Activated naive CD8-positive, alpha-beta T cell treated with anti-CD3 and anti-CD28 coated beads, Interleukin-2, amount 50 U/mL, for 24 hours (primary cell): ENCODE measurements at places on chromosomes 6 and 20.

DNA sequence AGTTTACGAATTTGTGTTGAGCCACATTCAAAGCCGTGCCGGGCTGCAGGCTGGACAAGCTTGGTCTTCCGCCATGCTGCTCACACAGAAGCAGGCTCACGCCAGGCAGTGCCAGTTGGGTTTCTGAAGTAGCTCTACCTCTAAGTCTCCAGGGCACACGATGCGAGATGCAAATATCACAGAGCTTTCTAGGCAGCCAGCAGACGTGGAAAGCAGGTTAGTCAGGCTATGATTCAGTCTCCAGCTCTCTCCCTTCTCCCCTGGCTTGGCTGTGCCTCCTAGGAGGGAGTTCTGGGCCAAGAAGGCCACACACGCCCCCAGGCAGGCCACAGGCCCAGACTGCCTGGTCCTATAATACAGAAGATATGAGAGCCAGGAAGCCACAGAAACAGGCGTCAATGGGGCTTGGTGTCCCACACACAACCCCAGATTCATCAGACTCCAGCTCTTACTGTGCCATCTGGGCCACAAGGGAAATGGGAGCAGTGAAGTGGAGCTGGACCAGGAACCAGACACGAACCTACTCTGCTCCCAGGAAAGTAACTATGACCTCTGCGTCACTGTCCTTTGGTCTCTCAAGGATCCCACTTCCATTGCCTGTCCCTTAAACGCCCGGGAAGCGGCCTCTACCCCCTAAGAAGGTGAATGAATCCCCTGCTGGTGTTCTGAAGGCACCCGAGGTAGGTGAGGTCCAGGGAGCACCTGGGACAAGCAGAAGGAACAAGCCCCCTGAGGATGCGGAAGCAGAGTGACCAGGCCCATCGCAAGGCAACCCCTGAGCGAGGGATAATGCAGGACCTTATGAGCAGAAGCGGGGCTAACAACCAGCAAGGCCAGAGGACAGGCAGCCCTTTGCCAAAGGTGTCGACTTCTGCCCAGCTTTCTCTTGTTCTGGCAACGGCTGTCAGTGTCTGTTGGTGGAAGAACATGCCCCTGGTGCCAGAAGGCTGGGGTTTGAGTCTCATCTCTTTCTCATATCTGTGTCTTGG lies 61.2 kb downstream of the GFOD1 start:
- peak; percentile 60 for DNase-seq
- H3K27ac ChIP-seq: peak overlapping the region; percentile 99
- H3K36me3 ChIP-seq: peaks cover 21% of the 10 kb centered on the region
- no peaks in the 10 kb centered on the region for H3K27me3 ChIP-seq
- peaks cover 78% of the 10 kb centered on the region for H3K4me1 ChIP-seq
- peak overlapping the region; percentile 11 for H3K4me3 ChIP-seq

DNA sequence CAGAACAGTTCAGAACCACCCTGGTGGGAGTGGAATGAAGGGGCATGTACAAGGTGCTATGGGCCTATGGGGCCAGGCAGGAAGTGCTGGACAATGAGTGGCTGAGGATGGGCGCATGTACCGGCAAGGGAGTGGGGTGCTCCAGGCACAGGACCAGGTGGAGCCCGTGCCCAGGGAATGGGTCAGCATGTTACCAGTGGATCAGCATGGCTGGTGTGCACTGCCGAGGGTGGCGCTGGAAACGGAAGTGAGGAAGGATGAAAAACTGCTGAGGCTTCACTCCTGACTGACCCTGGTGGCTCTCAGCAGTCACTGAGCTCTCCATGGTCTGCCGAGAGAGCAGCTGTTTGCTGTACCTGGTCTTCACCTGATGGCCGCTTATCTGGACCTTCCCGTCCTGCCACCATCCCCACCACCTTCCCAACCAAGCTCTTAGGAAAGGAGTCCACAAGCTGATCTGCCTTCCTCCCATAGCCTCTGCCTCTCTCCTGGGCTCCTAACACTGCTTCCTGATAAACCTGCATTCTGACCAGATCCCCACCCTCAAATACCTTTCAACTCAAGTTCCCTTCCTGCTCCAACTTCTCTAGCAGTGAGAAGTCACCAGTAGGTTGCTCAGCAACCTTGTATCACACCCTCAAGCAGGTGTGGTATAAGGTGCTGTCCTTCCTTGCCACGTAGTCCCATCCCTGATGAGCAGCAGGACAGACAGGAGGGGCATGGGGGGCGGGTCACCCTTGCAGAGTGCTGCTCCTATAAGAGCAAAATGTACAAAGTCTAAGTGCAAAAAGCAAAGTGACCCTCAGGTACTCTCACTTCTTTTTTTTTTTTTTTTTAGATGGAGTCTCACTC lies 7.1 kb downstream of the UQCC2 start:
- H3K27ac ChIP-seq: no peak overlapping the region
- H3K4me3 ChIP-seq: no peak overlapping the region
- H3K36me3 ChIP-seq: peaks cover 41% of the 10 kb centered on the region
- peaks cover 33% of the 10 kb centered on the region for H3K4me1 ChIP-seq
- DNase-seq: no peak
- no peaks in the 10 kb centered on the region for H3K27me3 ChIP-seq

GRCh38 chr6:78577585-78577984 lies 289.8 kb upstream of the IRAK1BP1 start:
- no peaks in the 10 kb centered on the region for H3K4me1 ChIP-seq
- H3K27ac ChIP-seq: no peak overlapping the region
- H3K4me3 ChIP-seq: no peak overlapping the region
- no peak for DNase-seq

DNA sequence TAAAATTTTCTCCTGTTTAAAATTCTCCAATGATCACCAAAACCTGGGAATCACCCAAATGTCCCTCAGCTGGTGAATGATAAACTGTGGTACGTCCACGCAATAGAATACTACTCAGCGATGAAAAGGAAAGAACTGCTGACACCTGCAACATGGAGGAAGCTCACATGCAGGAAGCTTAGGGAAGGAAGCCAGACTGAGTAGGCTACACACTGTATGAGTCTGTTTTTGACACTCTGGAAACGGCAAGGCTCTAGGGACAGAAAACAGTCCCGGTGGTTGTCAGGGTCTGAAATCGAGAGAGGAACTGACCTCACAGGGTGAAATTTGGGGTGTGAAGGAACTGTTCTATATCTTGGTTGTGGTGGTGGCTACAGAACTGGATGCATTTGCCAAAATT lies 25.2 kb upstream of the TLDC2 start:
- H3K4me1 ChIP-seq: peaks cover 6% of the 10 kb centered on the region
- no peaks in the 10 kb centered on the region for H3K27me3 ChIP-seq
- no peak overlapping the region for H3K4me3 ChIP-seq
- peaks cover 1% of the 10 kb centered on the region for H3K36me3 ChIP-seq

DNA sequence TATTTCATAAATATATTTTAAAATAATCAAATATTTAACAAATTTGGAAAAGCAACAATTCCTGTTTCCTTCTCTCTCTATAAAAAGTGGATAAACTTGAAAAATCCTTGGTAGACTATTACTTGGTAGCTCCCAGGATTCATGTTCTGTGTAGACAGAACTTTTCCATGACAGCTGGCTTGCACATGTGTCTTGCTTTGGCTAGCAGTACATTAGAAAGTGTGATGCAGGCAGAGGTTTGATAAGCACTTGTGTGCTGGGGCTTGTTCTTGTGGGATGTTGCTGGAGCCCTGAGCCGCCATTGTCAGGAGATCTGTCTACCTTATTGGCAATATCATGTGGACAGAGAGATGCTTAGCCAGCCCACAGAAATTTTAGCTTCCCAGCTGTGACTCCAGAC lies 327.2 kb downstream of the CDKAL1 start:
- H3K36me3 ChIP-seq: peaks cover 6% of the 10 kb centered on the region
- H3K27ac ChIP-seq: no peak overlapping the region
- no peak overlapping the region for H3K4me3 ChIP-seq
- no peaks in the 10 kb centered on the region for H3K4me1 ChIP-seq

GRCh38 chr6:53315086-53315724 lies 33.5 kb downstream of the ELOVL5 start:
- peaks cover 76% of the 10 kb centered on the region for H3K4me1 ChIP-seq
- peaks cover 17% of the 10 kb centered on the region for H3K36me3 ChIP-seq
- no peaks in the 10 kb centered on the region for H3K27me3 ChIP-seq
- no peak for DNase-seq
- H3K27ac ChIP-seq: peak overlapping the region; percentile 52
- H3K4me3 ChIP-seq: no peak overlapping the region

DNA sequence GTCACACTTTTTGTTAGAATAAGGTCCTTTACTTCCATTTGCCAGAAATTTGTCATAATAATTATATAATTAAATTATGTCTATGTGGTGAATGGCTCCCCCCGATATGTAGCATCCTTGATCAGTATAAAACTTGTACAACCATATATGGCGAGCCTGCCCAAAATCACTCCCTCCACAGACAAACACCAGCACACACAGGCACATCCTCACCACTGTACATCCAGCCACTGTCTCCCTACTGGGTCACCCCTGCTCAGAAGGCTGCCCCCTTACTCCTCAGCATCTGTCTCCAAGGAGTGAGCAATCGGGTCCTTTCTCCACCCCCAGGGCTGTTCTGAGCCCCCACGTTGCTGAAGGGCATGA lies 87.0 kb upstream of the MYL9 start:
- no peaks in the 10 kb centered on the region for H3K4me1 ChIP-seq
- H3K27ac ChIP-seq: no peak overlapping the region
- no peak for DNase-seq
- no peaks in the 10 kb centered on the region for H3K36me3 ChIP-seq
- H3K27me3 ChIP-seq: no peaks in the 10 kb centered on the region
- no peak overlapping the region for H3K4me3 ChIP-seq

DNA sequence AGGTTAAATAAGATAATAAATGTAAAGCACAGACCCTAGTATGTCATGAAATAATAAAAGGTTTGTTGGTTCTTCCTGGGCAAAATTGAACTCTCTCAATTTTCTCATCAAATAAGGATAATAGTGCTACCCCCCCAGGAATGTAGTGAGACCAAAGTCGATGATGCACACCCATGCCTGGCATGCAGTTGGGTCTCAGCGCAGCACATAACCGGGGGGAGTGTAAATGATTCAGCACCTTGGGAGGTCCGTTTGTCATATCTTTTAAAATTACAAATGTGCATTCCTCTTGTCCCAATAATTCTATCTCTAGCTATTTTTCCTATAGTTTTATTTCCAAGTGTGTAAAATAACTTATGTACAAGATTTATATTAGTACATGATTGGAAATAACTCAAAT lies 31.3 kb upstream of the CCDC167 start:
- peaks cover 2% of the 10 kb centered on the region for H3K27me3 ChIP-seq
- no peaks in the 10 kb centered on the region for H3K36me3 ChIP-seq
- no peak for DNase-seq

GRCh38 chr6:45555981-45556771 lies 178.4 kb upstream of the SUPT3H start:
- peaks cover 2% of the 10 kb centered on the region for H3K36me3 ChIP-seq
- H3K27ac ChIP-seq: peak overlapping the region; percentile 9
- H3K4me3 ChIP-seq: no peak overlapping the region
- DNase-seq: no peak
- H3K27me3 ChIP-seq: peaks cover 2% of the 10 kb centered on the region

DNA sequence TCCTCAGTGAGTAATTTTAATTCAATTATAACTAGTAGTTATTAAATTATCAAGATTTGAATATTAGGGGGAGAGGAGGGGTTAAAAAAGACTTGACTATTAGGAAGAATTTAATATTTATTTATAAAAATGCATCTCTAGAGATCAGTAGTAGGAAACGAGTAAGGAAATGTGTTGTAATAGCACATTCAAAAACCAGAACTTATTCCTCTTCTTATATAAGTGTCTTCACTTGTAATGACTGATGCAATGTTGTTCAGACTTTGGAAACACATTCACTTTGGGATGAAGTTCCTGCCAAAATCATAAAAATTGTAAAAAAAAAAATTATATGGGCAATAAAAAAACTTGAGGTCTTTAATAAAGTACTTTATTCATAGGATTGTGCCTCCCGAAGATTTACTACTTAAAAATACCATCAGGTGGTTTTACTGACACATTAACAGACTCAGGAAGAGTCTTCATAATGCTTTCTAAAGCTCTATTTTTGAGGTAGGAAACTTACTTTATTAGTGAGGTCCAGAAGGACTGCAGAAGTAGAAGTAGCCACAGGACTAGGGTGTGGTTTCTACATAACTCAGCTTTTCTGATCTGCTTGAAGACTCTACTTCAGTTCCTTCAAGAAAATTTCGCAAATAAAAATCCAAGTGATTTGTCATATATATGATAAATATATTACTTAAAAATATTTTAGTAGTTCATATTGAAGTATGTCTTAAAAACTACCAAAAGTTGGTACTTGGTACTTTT lies 59.8 kb downstream of the CCDC170 start:
- H3K4me1 ChIP-seq: no peaks in the 10 kb centered on the region
- H3K4me3 ChIP-seq: no peak overlapping the region
- H3K27ac ChIP-seq: no peak overlapping the region
- no peaks in the 10 kb centered on the region for H3K27me3 ChIP-seq

GRCh38 chr6:87277123-87277522 lies 45.3 kb upstream of the SMIM8 start:
- H3K36me3 ChIP-seq: no peaks in the 10 kb centered on the region
- H3K27ac ChIP-seq: no peak overlapping the region
- DNase-seq: no peak
- peaks cover 4% of the 10 kb centered on the region for H3K4me1 ChIP-seq
- no peak overlapping the region for H3K4me3 ChIP-seq

GRCh38 chr20:59217173-59217572 lies 53.6 kb downstream of the ZNF831 start:
- no peak for DNase-seq
- H3K4me3 ChIP-seq: no peak overlapping the region
- peaks cover 17% of the 10 kb centered on the region for H3K4me1 ChIP-seq
- peaks cover 9% of the 10 kb centered on the region for H3K36me3 ChIP-seq
- no peak overlapping the region for H3K27ac ChIP-seq

DNA sequence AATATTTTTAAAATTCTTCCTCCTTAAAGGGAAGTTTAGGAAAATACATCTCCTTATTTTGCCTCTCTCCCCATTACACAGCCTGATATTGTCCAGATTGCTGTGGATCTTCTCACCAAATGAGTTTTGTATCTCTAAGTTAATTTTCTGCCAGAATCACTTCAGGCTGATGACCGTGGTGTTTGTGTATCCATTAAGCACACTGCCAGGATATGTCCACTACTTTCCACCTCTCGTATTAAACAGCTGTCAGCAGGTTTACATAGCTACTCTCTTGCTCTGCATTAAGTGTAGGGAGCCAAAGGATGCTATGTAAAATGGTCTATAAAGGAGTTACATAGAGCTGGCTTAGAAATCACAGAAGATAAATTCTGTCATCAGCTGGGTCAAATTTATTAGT lies 201.1 kb downstream of the ZFAND3 start:
- no peak overlapping the region for H3K27ac ChIP-seq
- DNase-seq: no peak
- no peak overlapping the region for H3K4me3 ChIP-seq
- H3K4me1 ChIP-seq: peaks cover 9% of the 10 kb centered on the region

- H3K4me1 ChIP-seq: peaks cover 9% of the 10 kb centered on the region
- H3K27ac ChIP-seq: no peak overlapping the region
- DNase-seq: peak; percentile 70
- H3K4me3 ChIP-seq: peak overlapping the region; percentile 71
These were observed 55.6 kb upstream of the CARMIL1 start for GRCh38 chr6:25223490-25223991.

DNA sequence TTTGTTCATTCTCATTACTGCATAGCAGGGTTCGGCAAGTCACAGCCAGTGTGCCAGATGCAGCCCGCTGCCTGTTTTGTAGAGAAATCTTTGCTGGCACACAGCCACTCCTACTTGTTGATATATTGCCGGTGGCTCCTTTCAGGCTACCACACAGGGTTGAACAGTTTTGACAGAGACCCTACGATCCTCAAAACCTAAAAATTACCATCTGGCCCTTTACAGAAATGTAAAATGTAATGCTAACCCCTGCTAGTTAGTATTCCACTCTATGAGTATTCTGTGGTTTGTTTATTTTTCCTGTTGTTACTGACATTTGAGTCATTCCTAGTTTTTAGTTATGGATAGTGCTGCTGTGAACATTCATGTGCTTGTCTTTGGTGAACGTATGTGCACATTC lies 11.5 kb downstream of the DHX35 start:
- no peaks in the 10 kb centered on the region for H3K27me3 ChIP-seq
- no peak overlapping the region for H3K4me3 ChIP-seq
- DNase-seq: no peak
